Type B pancreatic cell (in vitro differentiated cells): ENCODE measurements at places on chromosomes 11 and 22.
A peak's percentile ranks its signal among the peaks of the same experiment; 100 is the strongest.

DNA sequence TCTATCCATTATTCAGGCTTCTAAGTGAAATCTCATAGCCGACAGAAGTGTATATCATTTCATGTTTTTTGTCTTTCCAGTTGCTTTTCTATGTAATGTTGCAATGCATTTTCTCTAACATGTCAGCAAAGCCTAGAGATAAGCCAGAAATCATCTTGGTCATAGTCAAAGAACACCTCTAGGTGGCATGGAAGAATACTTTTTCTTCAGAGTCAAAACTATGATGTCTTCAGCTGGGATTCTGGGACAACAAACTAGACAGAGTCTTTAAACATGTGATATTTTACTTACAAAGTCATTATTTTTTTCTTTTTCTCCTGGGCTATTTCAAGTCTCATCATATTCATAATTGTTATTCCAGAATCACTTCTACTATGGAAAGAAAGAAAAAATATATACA, 4.4 kb downstream of the GAS2 start:
- peaks cover 9% of the 10 kb centered on the region for H3K27me3 ChIP-seq
- no peak for DNase-seq
- H3K4me3 ChIP-seq: no peak overlapping the region
- H3K27ac ChIP-seq: no peak overlapping the region
- no peaks in the 10 kb centered on the region for H3K36me3 ChIP-seq

GRCh38 chr11:111378861-111379601, at the start of gene POU2AF1:
Gene POU2AF1 (minus strand): TSS chr11:111379275. CDS start chr11:111379177, 98 bp downstream.
- H3K27ac ChIP-seq: no peak within 1 kb of the TSS
- no peaks in the 10 kb centered on the region for H3K27me3 ChIP-seq
- no peak within 1 kb of the TSS for H3K4me3 ChIP-seq

DNA sequence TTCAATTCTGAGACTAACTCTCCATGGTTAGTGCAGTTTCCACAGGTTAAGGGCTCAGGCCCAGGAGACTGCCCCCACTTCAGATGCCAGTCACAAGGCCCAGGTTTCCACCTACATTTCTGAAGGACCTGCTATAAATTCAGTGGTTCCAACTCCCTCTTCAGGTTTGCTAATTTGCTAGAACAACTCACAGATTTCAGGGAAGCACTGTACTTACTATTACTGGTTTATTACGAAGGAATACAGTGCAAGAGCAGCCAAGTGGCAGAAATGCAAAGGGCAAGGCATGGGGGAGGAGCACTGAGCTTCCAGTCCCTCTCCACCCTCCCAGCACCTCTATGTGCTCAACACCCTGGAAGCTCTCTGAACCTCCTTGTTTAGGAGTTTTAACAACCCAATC, 39.3 kb upstream of the SPON1 start:
- no peak for DNase-seq
- no peak overlapping the region for H3K27ac ChIP-seq

- H3K27me3 ChIP-seq: no peaks in the 10 kb centered on the region
- peaks cover 19% of the 10 kb centered on the region for H3K4me1 ChIP-seq
- H3K27ac ChIP-seq: no peak overlapping the region
- H3K36me3 ChIP-seq: no peaks in the 10 kb centered on the region
- no peak for DNase-seq
- no peak overlapping the region for H3K4me3 ChIP-seq
Observed at GRCh38 chr22:44363980-44364750, 51.4 kb upstream of the SHISAL1 start.

DNA sequence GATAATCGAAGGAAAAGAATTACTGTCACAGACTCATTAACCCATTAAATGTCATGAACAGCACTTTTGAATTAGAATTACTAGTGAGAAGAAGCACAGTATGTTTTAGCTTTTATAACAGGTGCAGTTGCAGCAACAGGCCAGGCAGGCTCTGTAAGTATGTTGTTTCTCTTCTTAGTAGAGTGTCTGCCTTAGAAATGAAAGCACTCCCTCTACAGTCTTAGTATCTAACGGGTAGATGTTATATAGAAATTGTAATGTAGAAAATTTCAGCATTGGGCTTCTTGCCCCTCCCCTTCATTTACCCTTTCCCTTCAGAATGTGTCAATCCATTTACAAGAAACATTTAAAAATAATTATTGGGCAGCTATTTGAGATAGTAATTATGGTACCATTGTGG, 87.4 kb downstream of the HIPK3 start:
- H3K27ac ChIP-seq: no peak overlapping the region
- H3K36me3 ChIP-seq: peaks cover 12% of the 10 kb centered on the region
- no peaks in the 10 kb centered on the region for H3K4me1 ChIP-seq
- no peaks in the 10 kb centered on the region for H3K27me3 ChIP-seq
- no peak for DNase-seq
- no peak overlapping the region for H3K4me3 ChIP-seq

DNA sequence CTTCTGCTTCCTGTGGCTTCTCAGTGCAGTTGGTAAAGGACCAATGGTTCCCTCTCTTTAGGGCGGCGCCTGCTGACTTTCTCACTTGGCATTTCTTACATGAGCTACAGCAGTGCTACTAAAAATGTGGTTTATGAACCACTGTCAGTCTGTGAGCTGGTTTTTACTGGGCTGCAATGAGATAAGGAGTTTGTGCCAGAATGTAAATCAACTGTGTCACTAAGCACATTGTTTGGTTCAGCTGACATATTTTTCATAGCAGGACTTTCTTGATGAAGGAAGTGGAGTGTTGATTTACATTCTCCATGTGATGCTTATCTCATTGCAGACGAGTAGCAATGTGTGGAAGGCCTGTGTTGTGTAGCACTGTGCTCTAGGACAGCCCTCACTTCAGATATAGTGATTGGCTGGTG, 463.3 kb downstream of the SOX6 start:
- peak overlapping the region; percentile 61 for H3K27ac ChIP-seq
- peaks cover 36% of the 10 kb centered on the region for H3K4me1 ChIP-seq
- no peak for DNase-seq
- peaks cover 26% of the 10 kb centered on the region for H3K27me3 ChIP-seq
- no peaks in the 10 kb centered on the region for H3K36me3 ChIP-seq
- H3K4me3 ChIP-seq: no peak overlapping the region

GRCh38 chr22:22039286-22040074, 56.9 kb upstream of the TOP3B start:
- no peak for DNase-seq
- no peak overlapping the region for H3K27ac ChIP-seq
- no peaks in the 10 kb centered on the region for H3K36me3 ChIP-seq

GRCh38 chr11:96072592-96072991, 148.7 kb upstream of the MTMR2 start:
- H3K4me3 ChIP-seq: no peak overlapping the region
- H3K27ac ChIP-seq: no peak overlapping the region
- no peaks in the 10 kb centered on the region for H3K27me3 ChIP-seq
- DNase-seq: no peak
- peaks cover 14% of the 10 kb centered on the region for H3K36me3 ChIP-seq

DNA sequence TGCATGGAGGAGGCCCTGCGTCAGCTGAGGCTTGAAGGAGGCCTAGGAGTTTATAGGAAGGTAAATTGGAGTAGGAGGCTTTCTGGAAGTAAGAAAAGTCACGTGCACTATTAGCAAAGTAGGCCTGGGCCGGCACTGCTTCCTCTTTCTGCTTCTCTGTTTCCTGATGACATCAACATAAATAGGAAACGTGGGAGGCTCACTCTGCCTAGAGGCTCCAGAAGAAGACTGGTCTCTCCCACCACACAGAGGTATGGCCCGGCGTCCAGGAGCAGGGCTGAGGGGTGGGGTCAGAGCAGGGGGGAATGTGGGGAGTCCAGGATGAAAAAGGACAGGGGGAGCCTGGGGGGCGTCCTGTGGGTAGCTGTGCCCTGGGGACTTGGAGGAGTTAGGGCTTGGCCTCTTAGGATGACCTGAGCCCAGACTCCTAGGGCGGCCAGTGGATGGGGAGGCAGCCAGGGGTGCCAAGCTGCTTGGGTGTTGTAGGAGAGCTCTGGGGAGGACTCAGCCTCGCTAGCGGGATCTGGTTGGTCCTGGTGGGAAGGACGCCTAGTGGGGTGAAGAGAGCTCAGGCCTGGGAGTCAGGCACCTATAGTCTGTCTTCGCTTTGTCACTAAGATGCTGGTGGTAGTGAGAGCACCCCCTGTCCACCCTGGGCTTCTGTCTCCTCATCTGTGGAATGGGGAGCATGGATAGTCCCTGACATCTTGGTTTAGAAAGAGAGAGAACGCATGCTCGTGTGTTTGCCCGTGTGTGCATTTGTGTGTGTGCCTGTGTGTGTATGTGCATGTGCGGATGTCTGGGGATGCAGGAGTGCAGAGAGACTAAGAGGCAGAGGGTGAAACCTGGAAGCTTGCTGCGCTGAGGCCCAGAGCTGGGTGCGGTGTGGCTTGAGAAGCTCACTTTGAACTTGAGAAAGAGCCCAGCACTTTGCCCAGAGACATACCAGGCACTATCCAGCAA, at the start of gene CSF2RB:
CSF2RB (plus strand) TSS at position 202 of the 963 bp plus-strand sequence. CDS start 8,580 bp downstream, outside the sequence.
- H3K4me3 ChIP-seq: no peak within 1 kb of the TSS
- H3K36me3 ChIP-seq: no peaks in the 10 kb centered on the region
- peak within 1 kb of the TSS; percentile 18 for H3K27ac ChIP-seq
- DNase-seq: no peak
- H3K4me1 ChIP-seq: no peaks in the 10 kb centered on the region

GRCh38 chr11:113034576-113034975, 73.4 kb downstream of the NCAM1 start:
- no peak overlapping the region for H3K4me3 ChIP-seq
- no peaks in the 10 kb centered on the region for H3K36me3 ChIP-seq
- peaks cover 12% of the 10 kb centered on the region for H3K4me1 ChIP-seq

DNA sequence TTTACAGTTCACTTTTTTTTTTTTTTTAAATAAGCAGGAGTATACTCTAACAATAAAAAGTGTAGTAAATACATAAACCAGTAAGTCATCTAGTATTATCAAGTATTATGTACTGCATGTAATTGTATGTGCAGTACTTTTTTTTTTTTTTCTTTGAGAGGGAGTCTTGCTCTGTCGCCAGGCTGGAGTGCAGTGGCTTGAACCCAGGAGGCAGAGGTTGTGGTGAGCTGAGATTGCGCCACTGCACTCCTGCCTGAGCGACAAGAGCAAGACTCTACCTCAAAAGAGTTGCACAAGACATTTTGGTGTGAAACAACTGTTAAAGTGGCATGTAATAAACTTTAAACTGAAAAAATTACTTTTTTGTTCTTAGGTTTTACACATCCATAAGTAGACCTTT, 16.7 kb downstream of the BCL2L13 start:
- no peaks in the 10 kb centered on the region for H3K4me1 ChIP-seq
- no peaks in the 10 kb centered on the region for H3K27me3 ChIP-seq
- H3K36me3 ChIP-seq: peaks cover 5% of the 10 kb centered on the region
- no peak overlapping the region for H3K4me3 ChIP-seq

DNA sequence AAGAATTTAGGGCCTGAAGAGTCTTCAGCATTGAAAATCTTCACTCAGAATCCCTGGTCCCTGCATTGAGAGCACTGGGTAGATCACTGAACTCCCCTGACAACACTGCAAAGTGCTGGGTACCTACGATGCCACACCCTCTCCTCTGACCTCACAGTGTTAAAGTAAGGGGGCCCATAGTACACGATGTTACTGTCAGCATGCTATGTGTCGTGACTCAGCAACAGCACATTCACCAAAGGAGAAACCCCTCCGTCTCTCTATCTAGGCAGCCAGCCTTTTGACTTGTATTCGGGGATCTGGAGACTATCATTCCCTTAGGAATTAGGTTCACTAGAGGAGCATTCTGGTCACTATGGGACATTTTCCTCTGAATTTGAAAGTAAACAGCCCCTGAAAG, 67.4 kb upstream of the PITPNB start:
- H3K4me3 ChIP-seq: no peak overlapping the region
- peaks cover 4% of the 10 kb centered on the region for H3K4me1 ChIP-seq
- no peak overlapping the region for H3K27ac ChIP-seq
- peaks cover 30% of the 10 kb centered on the region for H3K36me3 ChIP-seq
- H3K27me3 ChIP-seq: no peaks in the 10 kb centered on the region
- DNase-seq: no peak

GRCh38 chr11:30635401-30635989, 49.3 kb upstream of the MPPED2 start:
- DNase-seq: no peak
- H3K4me3 ChIP-seq: peak overlapping the region; percentile 74
- no peaks in the 10 kb centered on the region for H3K36me3 ChIP-seq
- peak overlapping the region; percentile 11 for H3K27ac ChIP-seq

DNA sequence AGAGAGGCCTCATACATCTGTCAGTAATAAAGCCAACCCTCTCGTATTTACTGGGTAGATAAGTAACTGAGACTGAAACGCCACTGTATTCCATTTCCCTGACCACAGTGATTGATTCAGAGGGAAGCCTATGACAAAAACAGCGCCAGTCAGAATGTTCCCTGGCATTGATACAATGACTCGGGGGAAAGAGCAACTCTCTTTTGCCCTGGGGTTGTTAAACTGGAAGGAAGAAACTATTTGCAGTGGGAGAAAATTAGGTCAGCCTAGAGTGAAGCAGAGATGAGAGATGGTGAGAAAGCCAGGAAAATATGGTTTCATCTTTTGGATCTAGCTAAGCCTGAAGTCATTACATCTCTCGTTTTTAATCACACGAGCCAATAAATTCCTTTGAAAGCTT, 48.6 kb upstream of the RBFOX2 start:
- no peak for DNase-seq
- no peak overlapping the region for H3K4me3 ChIP-seq
- peaks cover 9% of the 10 kb centered on the region for H3K4me1 ChIP-seq
- H3K36me3 ChIP-seq: no peaks in the 10 kb centered on the region

GRCh38 chr11:85685820-85686459, at the start of gene CCDC89:
Gene CCDC89 (minus strand): TSS chr11:85686195. CDS start chr11:85686130, 65 bp downstream.
- no peak for DNase-seq
- peaks cover 6% of the 10 kb centered on the region for H3K4me1 ChIP-seq
- H3K27me3 ChIP-seq: no peaks in the 10 kb centered on the region
- H3K4me3 ChIP-seq: peak within 1 kb of the TSS; percentile 31
- H3K27ac ChIP-seq: peak within 1 kb of the TSS; percentile 15

GRCh38 chr11:61369372-61370348, 7.5 kb downstream of the TMEM138 start:
- no peak overlapping the region for H3K4me3 ChIP-seq
- peak overlapping the region; percentile 71 for H3K27ac ChIP-seq
- H3K36me3 ChIP-seq: peaks cover 34% of the 10 kb centered on the region
- no peak for DNase-seq
- H3K4me1 ChIP-seq: no peaks in the 10 kb centered on the region
- H3K27me3 ChIP-seq: no peaks in the 10 kb centered on the region

- peaks cover 4% of the 10 kb centered on the region for H3K4me1 ChIP-seq
- H3K4me3 ChIP-seq: no peak overlapping the region
- peaks cover 6% of the 10 kb centered on the region for H3K27me3 ChIP-seq
- H3K27ac ChIP-seq: no peak overlapping the region
Observed at GRCh38 chr22:17079572-17079971, 5.2 kb upstream of the IL17RA start.

DNA sequence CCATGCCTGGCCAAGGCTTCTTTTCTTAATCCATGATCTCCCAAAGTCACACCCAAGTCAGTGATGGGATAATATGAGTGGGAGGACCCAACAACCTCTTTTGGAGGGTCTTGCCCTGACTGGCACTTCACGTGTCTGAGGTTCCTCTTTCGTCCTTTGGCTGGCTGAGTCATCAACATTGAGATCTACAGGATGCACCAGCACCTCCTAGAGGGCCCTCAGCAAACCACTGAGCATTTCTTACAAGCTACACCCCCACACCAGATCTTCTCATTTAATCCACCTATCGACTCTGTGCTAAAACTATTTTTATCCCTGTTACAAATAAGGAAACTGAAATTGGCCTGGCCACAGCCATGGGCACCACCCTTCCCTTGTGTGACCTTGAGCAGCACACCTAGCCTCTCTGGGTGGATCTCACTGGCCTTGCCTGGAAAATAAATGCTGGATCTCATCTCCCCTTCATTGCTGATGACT, 63.4 kb downstream of the FLI1 start:
- H3K4me3 ChIP-seq: no peak overlapping the region
- peaks cover 12% of the 10 kb centered on the region for H3K4me1 ChIP-seq
- H3K36me3 ChIP-seq: peaks cover 20% of the 10 kb centered on the region
